Kidney epithelial cell (primary cell): ENCODE measurements at places on chromosomes 2 and 18. TPM values are rescaled to one million over a fixed set of nuclear protein-coding genes. Genes with fewer than 3 reads are reported as not detected.

- no peak for DNase-seq
Observed at GRCh38 chr18:9642799-9643462, 28.6 kb upstream of the PPP4R1 start.

GRCh38 chr2:239666053-239666854 is 265.4 kb upstream of the HDAC4 start:
- DNase-seq = no peak

DNA sequence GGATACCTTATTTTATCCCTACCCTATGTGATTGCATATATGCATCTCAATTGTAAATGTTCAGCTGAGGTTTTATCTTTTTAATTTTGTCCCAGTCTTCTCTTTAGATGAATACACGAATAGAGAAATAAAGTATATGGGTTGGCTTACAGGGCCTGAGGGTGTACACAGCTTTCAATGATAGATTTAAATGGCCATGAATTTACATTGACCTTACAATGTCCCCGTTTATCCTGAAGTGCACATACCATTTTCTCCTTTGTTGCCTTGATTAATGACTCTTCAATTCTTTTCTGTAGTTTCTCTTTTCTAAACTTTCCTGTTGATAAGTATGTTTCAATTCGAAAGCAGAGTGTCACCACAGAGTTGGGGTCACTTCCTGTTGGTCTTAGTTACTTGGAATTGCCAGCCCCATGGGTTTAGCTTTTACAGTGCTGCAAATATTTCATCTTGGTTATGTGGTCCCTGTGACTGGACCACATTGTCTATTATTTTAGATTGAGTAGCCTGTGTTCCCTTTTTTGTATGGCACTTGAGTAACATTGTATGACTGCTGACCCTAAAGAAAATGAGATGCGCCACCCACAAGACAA is 1616.3 kb upstream of the ACVR2A start:
- no peak for DNase-seq

Gene RBM43
- 1.3 and 2.2 TPM in 2 replicates for total RNA-seq

Gene EGR4
- total RNA-seq = not detected in 2 replicates

GRCh38 chr2:47016172-47016913 is 100.7 kb upstream of the MCFD2 start:
- peak; percentile 93 for DNase-seq

Gene TEKT4
- not detected in 2 replicates for total RNA-seq

GRCh38 chr2:127581516-127582490 is 46.3 kb downstream of the MYO7B start:
- no peak for DNase-seq

DNA sequence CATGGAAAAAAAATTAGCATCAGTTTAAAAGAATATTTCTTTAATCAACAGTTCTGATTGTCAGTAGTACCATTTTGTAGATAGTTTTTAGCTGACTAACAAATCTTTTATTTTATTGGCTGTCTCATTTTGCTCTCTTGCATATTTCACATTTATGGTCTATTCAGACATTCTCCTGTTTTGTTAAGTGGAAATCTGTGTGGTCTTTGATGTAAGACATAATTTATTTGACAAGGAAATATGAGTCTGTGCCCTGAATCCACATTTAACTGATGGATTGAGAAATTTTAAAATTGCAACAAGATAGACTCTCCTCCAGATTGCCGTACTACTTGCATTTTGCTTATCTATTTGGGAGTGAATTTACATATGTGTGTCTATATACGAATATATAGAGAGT is 96.3 kb upstream of the ATP5MC3 start:
- DNase-seq = no peak

DNA sequence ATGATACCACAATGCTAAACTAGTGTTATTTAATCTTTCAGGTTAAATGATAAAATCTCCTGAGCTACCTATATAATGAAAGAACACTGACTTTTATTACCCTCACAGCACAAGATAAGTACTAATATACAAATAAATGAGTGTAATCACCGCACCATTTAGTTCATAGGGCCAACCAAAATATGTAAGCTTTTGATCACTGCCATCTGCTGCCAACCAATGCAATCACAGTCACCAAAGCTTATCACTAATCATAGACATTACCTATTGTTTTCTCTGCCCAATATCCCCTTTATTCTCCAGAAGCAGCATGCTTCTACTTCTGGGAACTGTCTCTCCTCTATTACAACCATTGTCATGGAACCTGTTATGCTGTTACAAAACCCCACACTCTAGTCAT is 151.6 kb upstream of the LRATD1 start:
- DNase-seq = no peak

DNA sequence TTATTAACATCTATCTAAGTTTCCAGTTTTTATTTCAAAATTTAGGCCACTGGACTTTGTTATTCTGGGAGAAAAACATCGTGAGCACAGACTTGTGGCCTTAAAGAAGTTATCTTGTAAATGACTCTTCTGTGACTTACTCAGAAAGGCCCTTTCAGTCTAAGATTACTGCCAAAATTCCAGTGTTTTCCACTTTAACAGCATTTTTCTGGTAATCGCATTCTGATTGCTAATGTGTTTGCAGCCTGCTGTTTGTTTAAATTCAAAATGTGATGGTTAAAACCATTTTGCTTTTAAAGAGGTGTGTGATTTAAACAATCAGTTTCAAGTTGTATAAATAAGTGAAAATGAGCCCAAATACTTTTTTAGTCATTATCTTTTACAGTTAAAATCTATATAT is 136.7 kb upstream of the DAPL1 start:
- DNase-seq = no peak

- DNase-seq = no peak
Observed at GRCh38 chr18:45103319-45104048, 422.8 kb downstream of the SETBP1 start.

GRCh38 chr2:73701968-73702665 is 35.0 kb downstream of the TPRKB start:
- DNase-seq = no peak

DNA sequence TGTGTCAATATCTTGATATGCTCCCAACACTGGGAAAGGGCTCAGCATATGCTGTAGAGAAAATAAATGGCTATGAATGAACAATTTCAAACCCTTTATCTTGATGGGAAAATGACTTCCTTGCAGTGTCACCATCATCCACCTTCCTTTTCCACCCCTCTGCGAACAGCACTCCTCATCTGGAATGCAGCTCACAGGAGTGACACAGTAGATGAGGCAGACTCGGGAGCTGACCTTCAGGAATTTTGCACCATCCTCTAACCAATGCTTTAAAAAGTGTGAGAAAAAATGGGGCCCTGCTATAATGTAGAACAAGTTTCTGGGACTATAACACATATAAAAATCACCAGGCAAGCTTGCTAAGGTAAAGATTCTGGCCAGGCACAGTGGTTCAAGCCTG is 41.3 kb upstream of the YPEL5 start:
- DNase-seq = no peak

DNA sequence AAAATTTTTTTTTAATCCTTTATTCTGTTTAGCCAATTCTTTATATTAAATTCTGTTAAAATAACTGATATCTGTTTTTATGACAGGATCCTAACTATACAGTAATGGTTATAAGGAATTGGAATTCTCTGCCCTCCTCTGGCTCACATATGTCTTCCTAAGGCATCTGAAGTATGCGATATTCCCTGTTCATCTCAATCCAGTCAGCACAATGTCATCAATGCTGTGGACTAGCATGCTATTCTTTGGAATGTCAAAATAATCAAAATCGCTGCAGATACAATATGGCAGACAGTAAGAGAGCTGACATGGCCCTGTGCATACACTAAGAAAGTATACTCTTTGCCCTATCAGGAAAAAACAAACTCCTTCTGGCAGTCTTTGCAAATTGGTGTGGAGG is 107.6 kb downstream of the AP1S3 start:
- no peak for DNase-seq

GRCh38 chr2:143939626-143940330 is 580.1 kb downstream of the ZEB2 start:
- DNase-seq = no peak

Gene PRSS56
- not detected in 2 replicates for total RNA-seq

Gene LIPG
- total RNA-seq = 196 and 215 TPM in 2 replicates

GRCh38 chr2:144598906-144599305 is 79.0 kb upstream of the ZEB2 start:
- no peak for DNase-seq

GRCh38 chr2:126513033-126513432 is 142.9 kb upstream of the GYPC start:
- DNase-seq = peak; percentile 38

DNA sequence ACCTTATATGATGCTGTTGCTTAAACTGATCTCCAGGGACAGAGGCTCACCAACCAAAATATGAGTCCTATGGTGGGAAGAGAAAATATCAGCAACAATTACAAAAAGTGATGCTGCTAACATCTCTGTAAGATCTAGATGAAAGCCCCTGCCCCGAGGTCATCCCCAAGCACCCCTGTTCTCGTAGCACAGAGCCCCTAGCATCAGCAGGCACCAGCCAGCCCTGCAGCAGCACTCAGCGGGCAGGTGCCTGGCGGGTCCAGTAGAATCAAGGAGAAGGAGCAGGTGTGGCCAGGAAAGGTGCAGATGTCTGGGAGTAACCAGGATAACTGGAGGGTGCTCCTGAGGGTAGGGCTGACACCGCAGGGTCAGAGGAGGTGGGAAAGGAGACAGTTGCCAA is 474.2 kb upstream of the MYT1L start:
- no peak for DNase-seq

DNA sequence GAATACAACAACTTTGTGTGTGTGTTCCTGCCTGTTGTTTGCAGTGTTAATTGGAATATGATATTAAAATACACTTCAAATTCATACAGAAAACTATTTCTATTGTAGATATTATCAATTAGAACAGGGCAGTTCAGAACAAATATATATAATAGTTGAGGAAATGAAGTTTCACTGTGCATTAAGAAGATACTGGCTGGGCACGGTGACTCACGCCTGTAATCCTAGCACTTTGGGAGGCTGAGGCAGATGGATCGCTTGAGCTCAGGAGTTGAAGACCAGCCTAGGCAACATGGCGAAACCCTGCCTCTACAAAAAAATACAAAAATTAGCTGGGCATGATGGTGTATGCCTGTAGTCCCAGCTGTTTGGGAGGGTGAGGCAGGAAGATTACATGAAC is 79.3 kb downstream of the ASAP2 start:
- no peak for DNase-seq

DNA sequence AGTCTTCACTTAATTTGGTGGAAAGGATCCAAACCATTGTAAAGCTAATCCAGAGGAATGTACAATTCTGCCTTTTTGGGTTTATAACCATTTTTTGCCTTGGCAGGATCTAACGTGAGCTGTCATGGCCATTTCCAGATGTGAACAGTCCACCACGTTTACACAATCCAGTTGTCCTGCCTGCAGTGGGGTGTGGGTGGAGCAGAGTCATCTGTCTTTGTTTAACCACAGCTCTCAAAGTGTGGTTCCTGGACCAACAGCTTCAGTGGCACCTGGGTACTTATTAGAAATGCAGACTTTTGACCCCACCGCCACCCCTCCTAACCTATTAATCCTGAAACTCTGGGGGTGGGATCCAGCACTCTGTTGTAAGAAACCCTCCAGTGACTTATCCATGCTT is 35.9 kb downstream of the FHOD3 start:
- DNase-seq = no peak

Gene RBM44
- total RNA-seq = 0.07 and 0.50 TPM in 2 replicates

DNA sequence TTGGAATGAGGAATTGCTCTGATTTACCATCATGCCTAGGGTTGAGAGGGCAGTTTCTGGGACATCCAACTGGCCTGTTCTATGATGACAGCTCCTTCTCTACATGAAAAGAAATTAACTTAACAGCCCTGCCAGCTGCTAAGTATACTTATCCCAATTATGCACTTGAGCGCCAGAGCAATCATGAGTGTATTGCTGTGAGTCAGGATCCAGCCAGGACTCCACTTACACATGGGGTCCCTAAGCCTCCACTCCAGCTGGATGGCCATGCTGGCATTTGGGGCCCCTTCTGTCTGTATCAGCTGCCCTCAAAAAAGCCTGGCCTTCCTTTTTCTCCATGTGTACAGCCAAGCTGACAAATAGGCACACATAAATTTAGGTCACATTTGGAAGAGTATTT is 481.9 kb downstream of the TMX3 start:
- DNase-seq = no peak

GRCh38 chr2:160310118-160310828 is 110.2 kb upstream of the ITGB6 start:
- DNase-seq = no peak

DNA sequence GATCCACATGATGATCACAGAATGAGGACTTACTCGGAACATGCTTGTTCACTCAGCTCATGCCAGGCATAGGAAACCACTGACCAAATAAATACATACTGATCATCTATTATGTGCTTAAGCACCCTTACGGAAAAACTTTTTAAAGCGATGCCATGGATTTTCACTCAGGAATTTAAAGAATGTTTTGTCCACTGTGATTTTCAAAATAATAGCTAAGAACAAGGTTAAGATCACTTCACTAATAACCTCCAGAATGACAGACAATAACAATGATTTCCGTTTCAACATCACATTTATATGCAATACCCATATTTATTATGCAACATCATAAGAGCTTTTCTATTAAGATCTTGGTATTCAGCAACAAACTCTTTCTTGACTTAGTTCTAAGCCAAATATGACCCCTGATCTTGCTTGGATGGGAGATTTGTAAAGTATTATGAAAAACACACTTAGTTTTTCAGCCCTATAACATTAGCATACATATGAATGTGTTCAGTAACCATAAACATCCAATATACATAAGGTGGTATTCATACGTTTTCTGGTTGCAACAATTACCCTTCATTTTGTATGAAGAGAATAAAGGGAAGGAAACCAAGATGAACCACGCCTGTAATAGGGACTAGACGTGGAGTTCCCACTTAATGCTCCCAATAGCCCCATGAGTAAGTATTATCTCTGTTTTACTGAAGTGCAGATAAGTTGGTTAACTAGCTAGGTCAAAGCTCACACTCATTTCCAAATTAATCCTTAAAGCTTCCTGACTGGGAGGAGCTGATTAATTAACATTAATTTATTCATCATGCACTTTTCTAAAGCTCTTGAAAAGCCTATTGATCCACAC is 1.9 kb downstream of the CD302 start:
- DNase-seq = no peak

GRCh38 chr2:122080316-122080715 is 324.9 kb downstream of the TSN start:
- no peak for DNase-seq

Gene SPATA3
- not detected in 2 replicates for total RNA-seq
